ENCODE measurements at places on chromosomes 5 and 9.

DNA sequence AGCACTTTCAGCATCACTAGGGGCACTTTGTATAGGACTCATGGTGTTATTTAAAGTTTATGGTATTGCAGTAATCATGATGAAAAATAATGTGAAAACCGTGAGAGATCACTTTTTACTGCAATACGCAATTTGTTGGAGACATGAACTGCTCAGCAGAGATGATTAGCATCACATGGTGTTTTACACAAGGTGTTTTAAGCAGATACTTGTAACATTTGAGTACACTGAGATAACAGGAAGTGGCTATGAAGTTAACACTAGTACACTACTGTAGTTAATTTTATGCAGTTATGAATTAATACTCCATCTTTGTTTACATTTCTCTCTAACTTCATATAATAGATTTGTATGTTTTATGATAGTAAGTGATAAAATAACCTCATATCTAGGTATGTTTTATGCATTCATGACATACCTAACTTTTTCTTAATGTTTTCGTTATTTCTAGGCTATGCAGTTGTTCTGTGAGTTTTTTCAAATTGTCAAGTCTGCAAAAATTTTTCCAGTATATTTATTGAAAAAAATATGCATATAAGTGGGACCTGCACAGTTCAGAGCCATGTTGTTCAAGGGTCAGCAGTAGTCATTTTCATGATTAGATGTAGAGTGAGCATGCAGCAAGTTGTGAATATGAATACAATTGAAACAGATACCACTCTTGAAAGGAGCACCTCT lies 13.0 kb downstream of the SUB1 start:
- no peak for DNase-seq

DNA sequence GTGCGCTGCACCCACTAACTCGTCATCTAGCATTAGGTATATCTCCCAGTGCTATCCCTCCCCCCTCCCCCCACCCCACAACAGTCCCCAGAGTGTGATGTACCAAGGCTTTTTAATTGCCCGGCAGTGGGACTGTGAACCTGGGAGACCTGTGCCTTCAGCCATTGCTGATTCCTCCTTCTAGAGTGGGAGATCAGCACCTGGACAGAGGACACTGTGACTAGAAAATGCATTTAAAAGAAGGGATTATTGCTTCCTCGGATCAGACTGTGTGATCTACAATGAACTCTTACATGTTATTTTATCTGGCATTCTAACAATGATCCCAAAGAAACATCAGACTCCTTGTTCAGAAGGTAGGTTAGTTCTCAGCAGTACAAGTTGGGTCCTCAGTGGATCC lies 25.9 kb downstream of the CTSL start:
- no peak for DNase-seq

- DNase-seq: no peak
These were observed 52.3 kb downstream of the ARHGEF28 start for GRCh38 chr5:73678322-73678740.

GRCh38 chr9:136235709-136236455 lies 9.7 kb downstream of the QSOX2 start:
- no peak for DNase-seq

- no peak for DNase-seq
These were observed 59.4 kb upstream of the OR2K2 start for GRCh38 chr9:111389406-111389805.

DNA sequence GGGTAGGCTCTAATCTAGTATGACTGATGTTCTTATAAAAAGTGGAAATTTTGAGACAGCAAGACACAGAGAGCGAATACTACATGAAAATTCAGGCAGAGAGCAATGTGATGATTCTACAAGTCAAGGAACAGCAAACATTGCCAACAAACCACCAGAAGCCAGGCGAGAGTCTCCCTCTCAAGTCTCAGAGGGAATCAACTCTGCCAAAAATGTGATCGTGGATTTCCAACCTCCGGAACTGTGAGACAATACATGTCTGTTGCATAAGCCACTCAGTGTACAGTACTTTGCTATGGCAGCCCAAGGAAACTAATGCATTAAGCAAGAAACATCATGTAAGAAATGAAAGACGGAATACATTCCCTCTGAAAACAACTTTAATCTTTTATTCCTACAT lies 52.1 kb upstream of the CCNG1 start:
- peak; percentile 21 for DNase-seq

GRCh38 chr9:20014168-20014567 lies 225.3 kb upstream of the SLC24A2 start:
- DNase-seq: no peak

DNA sequence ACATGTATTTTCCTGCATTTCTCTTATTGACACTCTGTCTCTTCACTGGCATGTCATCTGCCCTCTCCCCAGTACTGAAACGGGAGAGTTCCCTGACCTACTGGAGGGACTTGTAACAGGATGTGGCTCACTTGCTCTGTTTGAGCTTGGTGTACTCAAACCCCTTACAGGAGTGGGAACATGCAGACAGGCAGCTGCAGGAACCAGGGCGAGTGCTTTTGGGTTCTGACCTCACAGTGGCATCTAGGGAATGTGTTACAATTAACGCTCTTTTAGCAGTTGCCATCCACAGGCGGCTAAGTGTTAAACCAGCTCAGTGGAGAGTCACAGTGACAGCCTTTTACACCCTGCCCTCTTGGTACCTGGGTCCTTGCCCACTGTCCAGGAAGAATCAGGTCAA lies 300.3 kb upstream of the GRAMD2B start:
- DNase-seq: no peak

- DNase-seq: no peak
These were observed at the start of gene ADAMTS13 for GRCh38 chr9:133421615-133422542. TSS of gene ADAMTS13 (plus strand) at chr9:133422367. CDS start at chr9:133422444, 77 bp downstream.

- DNase-seq: no peak
These were observed 11.9 kb downstream of the EEIG1 start for GRCh38 chr9:127968700-127969383.

DNA sequence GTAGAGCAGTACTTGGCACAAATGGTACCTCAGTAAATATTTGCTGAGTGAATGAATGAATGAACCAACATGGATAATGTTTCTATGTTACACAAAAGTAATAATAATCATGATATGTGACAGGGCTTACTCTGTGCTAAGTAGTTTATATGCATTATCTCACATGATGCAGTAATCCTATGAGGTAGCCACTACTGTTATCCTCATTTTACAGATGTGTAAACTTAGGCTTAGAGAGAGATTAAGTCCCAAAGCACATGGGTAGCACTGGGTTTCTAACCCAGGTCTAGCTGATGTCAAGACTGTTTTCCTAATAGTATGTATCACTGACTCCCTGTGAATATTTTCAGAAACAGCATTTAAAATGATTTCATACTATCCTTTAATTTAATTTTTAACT lies 44.1 kb upstream of the VDAC1 start:
- DNase-seq: no peak

DNA sequence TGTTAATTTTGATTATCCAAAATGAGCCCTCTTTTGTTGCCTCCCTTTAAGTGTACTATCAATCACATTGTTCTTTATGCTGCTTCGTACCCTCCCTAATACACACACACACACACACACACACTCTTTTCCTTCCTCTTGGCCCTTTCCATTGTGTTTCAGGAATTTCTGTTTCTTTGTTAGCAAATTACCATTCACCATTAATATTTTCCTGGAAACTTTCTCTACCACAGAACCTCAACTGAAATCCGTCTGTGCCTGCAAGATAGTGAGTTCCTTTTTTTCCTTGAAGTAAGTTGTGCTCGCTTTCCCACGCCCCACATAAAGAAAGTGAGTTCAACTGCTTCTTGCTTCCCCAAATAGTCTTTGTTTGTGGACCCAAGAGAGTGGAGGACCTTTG lies 61.8 kb downstream of the SMIM15 start:
- DNase-seq: no peak

- no peak for DNase-seq
These were observed 4.0 kb upstream of the TNPO1 start for GRCh38 chr5:72812488-72812887.

DNA sequence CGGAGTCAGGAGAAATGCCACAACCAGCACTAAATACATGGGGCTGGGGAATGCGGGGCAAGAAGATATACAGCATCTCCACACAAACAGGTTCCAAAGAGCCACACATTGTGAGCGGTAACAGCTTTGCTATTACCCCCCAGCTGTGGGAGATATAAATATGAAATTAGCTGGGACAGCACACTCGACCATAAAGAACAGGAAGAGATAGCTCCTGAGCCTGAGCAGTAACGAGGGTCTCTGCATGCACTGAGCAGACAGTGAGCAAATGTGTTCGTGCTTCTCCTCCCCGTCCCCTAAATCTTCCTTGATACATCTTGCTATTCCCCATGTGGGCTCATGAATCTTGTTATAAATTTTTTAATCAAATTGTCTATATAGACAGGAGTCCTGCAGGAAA lies 53.1 kb downstream of the ADAMTS2 start:
- DNase-seq: no peak

DNA sequence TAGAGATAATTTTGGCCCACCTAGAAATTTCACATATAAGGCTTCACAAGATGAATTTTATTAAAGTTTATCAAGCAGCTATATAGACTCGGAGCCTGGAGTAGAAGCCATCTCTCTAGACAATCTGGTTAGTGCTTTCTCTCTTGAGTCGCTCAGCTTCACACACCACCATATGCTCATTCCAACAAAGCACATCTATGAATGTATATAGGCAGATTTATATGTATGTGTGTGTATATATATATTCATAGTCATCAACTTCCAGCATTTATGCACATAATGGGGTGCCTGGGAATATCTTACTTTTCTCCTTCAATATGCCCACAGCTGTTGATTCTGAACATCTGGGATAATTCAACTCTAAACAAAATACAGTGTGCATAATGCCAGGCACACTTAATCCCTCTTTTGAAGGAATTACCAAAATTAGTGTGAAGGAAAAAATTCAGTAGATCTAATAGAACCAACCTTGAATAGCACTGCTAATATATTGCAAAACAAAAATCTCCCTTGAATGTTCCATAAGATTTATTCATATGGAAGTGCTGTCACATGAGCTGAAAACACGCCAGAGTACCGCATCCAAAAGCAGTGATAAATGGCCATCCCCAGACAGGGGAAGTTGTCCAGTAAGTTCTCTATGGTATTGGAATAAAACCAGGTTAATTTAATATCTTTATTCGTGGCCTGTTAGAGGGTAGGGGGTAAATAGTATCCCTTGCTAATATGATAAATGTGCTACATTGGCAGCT lies 56.0 kb upstream of the MOCS2 start:
- no peak for DNase-seq

DNA sequence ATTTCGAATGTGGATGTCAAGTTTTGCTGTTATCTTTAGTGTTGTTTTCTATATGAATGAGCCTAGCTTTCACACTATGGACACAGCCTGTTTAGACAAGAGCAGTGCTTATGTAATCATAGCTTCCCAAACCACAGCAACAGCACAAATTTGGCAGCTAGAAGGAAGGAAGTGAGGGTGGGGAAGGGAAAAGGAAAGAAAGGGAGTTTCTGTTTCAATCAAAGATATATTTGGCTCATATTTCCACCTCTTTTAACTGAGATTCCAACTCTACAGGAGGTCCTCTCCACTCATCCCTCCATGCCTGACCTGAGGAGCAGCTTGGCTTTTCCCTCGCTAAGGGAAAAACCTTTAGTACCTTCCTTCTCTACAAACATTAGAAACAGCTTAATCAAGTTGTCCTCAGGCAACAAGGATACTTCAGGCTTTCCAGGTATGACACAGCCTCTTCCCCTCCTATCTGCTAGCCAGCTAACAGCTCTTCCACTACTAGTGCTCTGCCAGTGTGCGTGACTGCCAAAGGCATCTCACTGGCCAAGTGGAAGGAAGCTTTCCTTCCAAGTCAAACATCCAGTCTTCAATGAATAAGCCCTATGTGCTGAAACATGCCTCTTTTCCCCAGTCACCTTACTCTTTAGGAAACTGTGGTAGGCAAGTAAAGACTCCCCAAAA lies 268.6 kb upstream of the PTGER4 start:
- DNase-seq: no peak
